ENCODE measurements at places on chromosomes 6 and 20.

- peak; percentile 53 for DNase-seq
Measured at GRCh38 chr20:41697861-41698559, 79.8 kb upstream of the CHD6 start.

DNA sequence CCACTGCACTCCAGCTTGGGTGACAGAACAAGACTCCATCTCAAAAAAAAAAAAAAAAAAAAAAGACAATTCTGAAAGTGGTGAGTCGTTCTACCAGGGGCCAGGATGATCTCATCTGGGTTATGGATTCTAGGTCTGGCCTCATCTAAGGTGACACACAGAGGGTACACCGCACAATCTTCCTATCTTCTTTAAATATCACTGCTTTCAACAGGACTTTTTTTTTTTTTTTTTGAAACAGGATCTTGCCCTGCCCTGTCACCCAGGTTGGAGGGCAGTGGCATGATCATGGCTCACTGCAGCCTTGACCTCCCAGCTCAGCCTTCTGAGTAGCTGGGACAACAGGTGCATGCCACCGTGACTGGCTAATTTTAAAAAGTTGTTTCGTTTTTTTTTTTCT lies 67.7 kb downstream of the SLC16A10 start:
- DNase-seq = peak; percentile 16

- DNase-seq = no peak
Measured at GRCh38 chr20:7195704-7196103, 428.2 kb downstream of the BMP2 start.

GRCh38 chr6:128919412-128920180 lies 36.7 kb downstream of the LAMA2 start:
- no peak for DNase-seq

DNA sequence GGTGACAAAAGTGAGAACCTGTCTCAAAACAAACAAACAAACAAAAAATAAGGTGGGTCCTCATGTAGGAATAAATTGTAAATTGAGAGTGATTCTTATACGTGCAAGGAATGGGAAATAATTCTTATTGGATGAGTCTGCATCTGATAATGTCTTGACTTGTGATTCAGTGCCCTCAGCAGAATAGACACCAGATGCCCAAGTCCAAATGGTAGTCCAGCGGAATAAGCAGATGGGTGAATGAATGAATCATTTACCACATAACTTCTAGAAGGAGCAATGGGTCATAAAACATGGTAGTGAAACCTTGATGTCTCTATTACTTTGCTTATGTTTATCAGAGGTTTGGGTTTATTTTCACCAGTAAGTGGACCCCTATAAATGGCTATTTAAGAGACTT lies 747.7 kb downstream of the PHF3 start:
- DNase-seq = no peak

DNA sequence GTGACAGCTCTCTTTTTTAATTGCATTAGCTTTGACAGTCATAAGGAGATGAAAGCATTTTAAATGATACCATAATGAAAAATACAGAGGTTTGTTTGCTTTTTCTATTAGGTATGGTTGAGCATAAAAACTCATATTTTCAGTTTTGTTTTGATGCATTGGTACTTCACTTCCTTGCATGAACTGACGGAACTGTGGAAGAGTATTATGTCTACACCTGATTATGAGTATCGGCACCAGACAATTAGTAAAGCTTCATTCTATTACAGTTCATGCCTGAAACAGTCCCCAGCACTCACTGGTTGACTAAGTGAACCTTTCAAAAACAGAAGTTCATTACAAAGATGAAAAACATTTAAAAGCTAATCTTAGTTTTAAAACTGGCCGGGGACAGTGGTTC lies 593.0 kb downstream of the GRIK2 start:
- DNase-seq = no peak

GRCh38 chr6:72382602-72383529 lies 239.0 kb upstream of the KCNQ5 start:
- DNase-seq = no peak

DNA sequence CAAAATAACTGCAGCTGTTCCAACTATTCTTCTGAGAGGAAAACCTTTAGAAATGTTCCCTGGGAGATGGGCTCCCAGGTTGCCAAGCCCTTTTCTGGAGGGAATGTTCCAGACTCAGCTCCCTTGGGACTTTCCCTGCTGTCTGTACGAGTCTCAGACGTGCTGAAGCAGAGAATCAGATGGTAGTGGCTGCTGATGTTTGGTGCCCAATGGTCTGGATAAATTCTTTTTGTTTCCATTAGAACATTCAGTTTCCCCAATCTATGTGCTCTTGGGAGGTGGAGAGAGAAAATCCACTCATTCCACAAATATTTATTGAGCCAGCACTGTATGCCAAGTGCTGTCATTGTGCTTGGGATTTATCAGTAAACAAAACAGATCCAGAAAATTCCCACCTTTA lies 40.0 kb downstream of the SNHG17 start:
- DNase-seq = no peak

DNA sequence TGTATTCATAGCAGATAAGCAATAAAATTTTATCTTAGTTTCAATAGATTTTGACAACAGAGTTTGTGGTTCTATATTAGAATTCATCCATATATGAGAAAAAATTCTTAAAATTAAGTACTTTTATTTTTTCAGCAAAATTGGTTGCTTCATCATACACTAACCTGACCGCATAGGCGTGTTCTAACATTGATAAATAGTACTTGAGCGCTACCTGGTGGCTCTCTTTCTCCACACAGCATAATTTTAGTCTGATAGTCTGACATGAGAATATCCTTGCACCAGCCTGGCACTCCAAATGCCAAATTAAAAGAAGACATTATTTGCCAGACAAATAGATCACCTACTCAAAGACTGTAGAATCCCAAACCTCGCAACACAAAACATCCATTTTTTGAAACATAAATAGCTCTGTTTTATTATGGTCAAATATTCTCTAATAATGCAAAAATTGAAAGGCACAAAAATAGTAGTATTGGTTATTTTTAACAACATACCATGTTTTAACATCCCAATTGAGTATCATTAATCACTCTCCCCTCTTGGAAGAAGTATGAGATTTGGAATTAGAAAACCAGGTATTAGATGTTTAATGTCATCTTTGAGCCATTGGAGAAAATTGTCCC lies 33.0 kb upstream of the FILIP1 start:
- DNase-seq = peak; percentile 77

- no peak for DNase-seq
Measured at GRCh38 chr6:99192561-99192960, 156.9 kb downstream of the FAXC start.

DNA sequence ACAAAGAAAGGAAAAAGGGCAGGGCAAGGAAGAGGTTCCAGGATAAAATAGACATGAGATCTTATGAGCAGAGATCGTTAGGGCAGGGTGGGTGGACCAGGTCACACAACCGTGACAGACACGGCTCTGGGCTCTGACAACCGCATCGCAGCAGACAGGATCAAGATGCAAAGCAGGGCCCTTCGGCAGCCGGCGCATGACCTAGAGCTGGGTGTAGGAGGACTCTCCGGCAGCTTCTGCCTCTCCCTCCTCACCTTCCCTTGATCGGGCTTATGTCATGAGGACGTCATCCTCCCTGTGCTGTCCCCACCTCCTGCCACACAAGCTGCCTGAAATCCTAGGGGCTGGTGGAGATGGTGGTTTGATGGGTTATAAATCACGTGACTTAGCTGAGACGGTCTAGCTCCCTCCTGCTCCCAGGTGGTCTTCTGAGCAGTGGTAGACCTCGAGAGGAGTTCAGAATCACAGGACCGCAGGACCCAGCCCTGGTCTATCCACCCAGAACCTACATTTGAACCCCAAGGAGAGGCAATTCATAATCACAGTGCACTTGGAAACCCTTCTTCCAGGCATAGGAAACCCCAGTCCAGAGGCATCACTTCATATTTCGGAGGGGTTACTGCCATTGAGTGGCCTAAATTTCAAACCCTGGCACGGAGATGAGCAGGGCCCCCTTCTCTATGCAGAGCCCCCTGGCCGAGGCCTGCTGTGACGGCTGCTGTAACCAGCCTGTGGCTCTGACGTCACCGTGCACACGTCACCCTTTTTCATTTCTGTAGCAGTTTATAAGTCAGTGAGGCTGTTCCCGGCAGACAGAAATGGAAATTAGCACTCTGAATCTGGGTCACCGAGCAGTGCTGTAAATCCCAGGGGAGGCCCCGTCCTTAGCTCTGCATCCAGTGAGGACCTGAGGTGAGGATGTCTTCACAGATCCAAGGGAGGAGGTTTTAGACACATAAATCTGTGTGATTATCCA lies 8.7 kb upstream of the CCR6 start:
- no peak for DNase-seq

- DNase-seq = no peak
Measured at GRCh38 chr6:168122011-168122410, 43.0 kb upstream of the FRMD1 start.

- DNase-seq = peak; percentile 49
Measured at GRCh38 chr6:16659466-16660156, 101.6 kb downstream of the ATXN1 start.

GRCh38 chr20:13117200-13117599 lies 103.9 kb upstream of the ISM1 start:
- DNase-seq = no peak

DNA sequence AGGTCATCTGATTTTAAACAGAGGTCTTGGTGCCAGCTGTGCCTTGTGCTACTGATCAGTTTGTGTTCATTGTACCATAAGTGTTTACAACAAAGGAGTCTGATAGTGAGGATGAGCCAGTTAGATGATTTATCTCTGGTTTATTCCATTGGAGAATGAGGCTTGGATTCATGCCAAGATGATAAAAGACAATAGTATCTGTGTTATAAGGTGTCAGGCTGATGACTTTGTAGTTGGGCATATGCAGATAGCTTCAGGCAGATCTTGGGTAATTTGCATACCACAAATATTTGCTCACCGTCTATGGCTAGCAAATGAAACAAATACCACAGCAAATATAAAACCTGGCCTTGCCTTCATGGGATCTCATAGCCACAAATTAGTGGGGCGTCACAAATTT lies 43.3 kb upstream of the PHACTR2 start:
- no peak for DNase-seq

GRCh38 chr6:160792708-160793107 lies 90.7 kb downstream of the PLG start:
- DNase-seq = no peak

DNA sequence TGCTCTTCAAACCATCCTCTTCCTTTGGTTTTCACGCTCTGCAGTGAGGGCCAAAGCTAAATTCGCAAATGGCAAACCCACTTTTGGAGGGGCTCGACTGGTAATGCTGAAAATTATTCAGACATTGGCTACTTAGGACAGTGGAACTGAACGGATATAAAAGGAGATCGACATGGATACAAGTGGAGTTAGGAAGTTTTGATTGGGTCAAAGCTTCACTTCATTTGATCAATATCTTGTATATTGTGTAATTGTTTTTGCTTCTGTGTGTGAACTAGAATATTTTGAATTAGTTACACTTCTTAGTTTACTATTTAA lies 1.2 kb downstream of the FAM8A1 start:
- DNase-seq = no peak

DNA sequence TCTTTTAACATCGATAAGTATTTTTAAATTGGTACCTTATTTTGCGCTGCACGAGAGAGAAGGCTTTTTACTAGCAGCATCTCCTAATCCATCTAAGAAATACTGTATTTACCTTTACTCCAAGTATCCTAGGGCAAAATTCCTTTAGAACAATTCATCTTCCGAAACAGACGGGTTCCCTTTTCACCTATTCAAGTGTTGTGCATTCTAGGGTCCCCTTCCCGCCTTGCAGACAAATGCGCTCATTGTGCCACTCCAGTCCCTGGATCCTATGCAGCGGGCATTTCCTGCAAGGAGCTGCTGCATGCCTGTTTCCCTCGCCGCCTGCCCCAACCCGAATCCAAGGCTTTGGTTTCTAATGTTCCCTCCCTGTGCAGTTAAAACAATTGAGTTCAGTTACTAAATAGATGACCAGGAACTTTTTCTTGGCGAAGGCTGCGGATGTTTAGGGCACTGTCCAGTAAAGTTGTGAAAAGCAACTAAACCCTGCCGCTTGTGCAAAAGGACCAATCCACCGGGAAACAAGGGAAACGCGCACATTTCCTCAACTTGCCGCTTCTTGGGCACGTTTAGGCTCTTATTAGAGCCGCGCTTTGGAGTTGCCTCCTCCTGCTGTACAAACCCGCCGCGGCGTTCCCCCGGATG lies 556 bp upstream of the SCAF8 start:
- no peak for DNase-seq

DNA sequence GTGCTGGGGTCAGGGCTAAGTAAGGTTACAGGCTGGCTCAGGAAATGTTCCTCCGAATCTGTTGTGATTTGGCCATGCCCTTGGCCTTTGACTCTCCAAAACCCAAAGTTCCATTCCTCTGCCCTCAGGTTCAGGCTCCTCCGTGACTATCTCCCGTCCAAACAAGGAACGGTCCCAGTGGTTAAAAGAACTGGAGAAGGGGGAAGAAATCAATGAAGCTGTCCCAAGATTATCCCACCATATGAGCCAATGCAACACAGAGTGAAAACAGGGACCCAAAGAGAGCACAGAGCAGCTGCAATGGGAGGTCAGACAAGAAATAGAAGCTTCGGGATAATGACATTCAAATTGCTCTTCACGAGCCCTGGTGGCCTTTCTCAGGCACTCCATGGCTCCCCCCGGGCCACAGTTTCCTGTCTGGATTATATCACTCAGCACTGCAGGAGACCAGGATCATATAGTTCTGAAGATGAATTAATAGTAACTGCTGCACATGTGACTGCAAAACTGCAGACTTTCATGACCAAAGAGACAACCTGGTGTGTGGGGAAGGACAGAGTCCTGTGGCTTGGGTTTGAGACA lies 211.3 kb downstream of the ZNF217 start:
- no peak for DNase-seq

DNA sequence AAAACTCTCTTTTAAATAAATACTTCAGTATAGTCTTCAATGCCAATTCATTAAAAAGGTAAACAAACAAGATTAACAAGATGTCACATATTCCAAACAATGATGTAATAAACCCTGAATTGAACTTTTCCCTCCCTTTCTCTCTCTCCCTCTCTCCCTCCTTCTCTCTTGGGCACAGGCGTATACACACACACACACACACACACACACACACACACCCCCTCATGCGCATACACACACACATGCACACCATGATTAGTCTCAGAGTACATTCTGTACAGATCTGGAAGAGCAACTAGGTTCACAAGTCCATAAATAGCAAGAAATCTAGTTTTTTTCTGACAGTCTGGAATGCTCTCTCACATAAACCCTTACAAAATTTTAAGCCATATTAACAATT lies 128.3 kb downstream of the DST start:
- DNase-seq = no peak

GRCh38 chr6:112539355-112539754 lies 192.2 kb downstream of the RFPL4B start:
- DNase-seq = no peak

- DNase-seq = no peak
Measured at GRCh38 chr6:127924440-127924839, 23.6 kb upstream of the THEMIS start.

DNA sequence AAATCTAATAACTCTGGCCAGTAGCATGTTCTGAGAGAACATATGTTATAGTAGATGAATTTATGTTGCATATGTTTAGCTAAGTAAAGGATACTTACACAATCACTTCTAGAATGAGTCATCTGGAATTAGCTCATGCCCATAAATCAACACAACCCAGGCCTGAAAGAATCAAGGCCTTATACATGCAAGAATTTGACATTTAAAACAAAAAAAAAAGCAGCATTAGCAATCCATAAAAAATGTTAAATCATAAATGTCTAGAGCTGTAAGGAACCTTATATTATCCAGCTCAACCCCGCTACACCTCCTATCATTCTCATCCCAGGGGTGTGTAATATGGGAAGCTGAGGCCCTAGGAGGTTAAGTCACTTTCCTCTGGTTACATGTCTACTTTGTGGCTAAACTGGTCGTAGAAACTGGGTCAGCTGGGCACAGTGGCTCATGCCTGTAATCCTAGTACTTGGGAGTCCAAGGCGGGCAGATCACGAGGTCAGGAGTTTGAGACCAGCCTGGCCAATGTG lies 105.2 kb upstream of the CARMIL1 start:
- DNase-seq = peak; percentile 85

All from suppressor macrophage treated with lipopolysaccharide for 4 hours (primary cell).